ENCODE measurements at places on chromosomes 7 and 10. TPM values are rescaled to one million over a fixed set of nuclear protein-coding genes. Genes with fewer than 3 reads are reported as not detected.

Gene SEPHS1
- total RNA-seq, result 268 TPM

Gene SPRN
- total RNA-seq, result 0.11 TPM

Gene PNLIPRP3
- total RNA-seq, result not detected

Gene FZD8
- total RNA-seq, result 189 TPM

Gene NAT16
- total RNA-seq, result not detected

DNA sequence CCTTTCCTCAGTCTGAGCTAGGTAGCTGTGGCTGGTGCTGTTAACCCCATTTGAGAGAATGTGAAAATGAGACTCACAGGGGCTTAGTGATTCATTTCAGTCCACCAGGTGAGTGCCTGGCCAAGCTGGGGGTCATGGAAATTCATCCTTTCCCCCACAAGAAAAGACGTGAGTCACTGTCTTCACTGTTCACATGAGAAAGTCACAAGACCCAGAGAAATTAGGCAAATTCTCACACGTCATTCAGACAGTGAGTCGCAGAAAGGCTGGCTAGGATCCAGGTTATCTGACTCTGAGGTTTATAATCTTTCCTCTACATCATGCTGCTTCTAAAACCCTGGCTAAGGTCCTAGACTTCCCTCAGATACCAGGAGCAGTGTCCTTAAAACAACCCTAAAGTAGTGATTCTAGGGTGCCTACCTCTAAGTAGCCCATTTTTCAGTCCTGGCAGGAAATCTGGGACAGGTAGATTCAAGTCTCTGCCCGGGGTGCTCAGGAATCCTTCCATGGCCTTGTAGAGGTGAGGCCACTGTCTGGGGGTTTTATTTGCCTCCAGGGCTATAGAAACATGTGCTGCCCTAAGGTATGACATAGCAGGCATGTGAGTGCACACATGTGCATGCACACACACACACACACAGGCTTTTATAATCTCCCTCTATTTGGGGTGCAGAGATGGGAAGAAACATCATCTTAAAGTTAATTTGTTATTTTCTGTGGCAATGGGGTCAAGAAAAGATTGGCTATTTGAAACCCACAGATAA lies 427.9 kb upstream of the CELF2 start:
- DNase-seq, result no peak
- H3K4me3 ChIP-seq, result peak overlapping the region; percentile 67

DNA sequence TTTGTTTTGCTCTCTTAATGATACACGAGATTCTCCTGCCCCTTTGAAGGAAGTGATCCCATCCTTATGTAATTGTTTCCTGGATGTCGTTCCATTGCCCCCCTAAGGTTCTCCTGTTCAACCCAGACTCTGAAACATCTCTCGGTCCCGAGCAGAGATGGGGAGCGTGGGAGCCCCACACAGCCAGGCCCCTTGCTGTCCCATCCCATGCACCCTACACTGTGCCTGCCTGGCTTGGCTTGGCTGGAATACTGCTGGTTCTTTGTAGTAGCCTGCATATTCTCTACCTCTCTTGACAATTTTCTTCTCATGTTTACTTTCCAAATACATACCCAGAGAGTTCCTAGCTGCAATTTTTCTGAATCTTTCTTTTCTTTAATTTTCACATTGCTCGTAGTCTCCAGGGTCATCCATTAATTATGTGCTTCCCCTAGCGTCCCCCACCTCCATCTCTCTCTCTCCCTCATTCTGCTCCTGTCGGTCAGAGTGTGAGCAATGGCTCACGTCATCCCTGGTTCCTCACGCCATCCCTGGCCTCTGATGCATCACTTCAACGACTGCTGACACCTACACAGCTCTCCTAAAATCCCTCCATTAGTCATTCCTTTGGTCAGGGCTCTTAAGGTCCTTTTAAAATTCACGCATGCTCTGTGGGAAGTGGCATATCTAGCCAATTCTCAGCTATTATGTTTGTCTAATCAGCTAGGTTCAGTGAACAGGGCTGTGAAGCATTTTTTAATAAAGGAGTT lies 32.5 kb upstream of the GPR158 start:
- H3K4me1 ChIP-seq, result no peaks in the 10 kb centered on the region
- no peak overlapping the region for H3K27ac ChIP-seq
- H3K27me3 ChIP-seq, result no peaks in the 10 kb centered on the region
- DNase-seq, result no peak

DNA sequence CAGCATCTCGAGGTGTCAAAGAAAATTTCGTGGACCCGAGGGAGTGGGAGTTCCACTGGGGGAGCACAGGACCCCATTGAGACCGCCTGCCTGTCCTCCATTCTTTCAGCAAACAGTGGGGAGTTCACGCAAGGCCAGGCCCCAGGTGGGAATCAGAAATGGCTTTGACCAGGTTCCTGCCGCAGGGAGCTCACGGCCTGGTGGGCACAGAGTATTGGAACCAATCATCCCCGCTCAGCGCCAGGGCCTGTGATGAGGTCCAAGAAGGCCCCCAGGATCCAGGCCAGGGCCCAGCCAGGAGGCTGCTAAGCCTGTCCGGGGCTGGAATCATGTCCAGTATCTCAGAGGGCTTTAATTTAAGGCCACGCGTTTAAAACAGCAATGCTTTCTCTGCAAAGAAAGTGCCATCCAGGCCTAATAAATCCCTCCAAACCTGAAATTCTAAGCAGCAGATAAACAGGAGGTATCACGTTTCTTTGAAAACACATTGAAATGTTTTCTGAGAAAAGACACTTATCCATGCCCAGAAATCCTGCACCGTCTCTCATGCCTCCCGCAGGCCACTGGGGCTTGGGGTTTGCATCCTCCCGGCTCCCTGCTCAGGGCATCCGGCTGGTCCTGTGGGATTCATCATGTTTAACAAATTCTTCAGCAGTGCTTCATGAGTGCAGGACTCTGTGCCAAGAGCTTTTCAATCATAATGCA lies 125.7 kb downstream of the OAT start:
- no peaks in the 10 kb centered on the region for H3K27me3 ChIP-seq
- no peaks in the 10 kb centered on the region for H3K36me3 ChIP-seq
- H3K27ac ChIP-seq, result no peak overlapping the region
- no peak for DNase-seq
- H3K4me3 ChIP-seq, result no peak overlapping the region

DNA sequence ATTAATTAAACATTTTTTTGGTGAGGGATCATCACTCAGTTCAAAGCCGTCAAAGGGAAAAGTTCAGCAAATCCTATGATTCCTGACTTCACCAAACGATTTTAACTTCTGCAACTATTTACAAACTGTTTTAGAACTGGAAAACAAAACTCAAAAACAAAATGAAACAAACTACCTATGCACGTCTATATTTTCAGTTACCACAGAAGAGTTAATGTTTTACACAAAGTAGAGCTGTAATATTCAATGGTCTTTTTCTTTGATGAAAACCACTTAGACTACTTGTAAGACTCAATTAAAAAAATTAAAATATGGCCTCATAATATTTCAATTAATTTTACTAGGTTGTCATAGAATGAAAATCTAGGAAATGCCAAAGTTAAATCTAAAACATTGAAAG lies 131.5 kb downstream of the ATE1 start:
- H3K27ac ChIP-seq, result no peak overlapping the region

All from endodermal cell (in vitro differentiated cells).